ENCODE measurements at places on chromosomes 6 and 20.

DNA sequence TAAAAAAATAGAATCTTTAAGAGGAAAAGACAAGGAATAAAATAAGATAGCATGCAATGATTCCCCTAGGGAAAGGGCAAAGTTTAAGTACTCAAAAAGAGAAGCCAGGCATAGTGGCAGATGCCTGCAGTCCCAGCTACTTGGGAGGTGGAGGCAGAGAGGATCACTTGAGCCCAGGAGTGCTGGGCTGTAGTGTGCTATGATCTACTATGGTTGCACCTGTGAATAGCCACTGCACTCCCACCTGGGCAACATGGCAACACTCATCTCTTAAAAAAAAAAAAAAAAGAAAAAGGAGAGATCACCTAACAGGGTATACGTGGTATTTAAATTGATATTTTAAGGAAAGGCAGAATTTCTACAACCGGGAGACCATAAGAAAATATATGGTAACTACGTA is 16.0 kb downstream of the EPHA7 start:
- no peak for DNase-seq

DNA sequence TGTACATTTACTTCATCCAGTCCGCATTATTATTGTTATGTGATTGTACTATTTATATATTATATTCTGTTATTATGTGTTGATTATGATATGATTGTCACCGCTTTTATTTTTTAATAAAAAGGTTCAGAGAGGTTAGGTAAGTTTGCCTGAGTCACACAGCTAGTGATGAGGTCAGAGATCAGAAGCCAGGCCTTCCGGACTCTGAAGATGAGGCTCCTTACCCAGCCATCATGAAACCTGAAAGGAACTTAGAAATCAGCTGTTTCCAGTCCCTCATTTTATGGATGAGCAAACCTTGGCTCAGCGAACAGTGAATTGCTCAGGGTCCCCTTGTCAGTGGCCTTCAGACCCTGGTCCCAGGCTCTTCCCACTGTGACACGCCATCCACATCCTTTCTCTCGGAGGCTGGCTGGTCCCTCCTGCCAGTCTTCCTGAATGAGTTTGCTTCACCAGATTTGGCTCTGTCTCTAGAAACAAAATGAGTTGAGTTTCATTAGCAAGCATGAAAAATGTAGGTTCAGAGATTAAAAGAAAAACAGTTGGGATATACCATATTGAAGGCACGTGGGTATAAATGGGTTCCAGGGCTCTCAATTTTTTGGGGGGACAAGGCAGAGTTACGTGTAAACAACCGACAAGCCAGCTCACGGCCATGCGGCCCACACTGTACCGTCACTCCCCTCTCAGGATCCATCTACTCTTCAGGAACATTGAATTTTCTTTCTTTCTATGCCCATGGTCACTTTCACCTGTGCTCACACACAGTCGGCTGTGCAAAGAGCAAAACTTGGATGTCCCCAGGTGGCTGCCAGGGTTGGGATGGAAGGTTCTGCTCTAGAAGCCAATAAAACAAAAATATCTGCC is 132.9 kb downstream of the ZDHHC14 start:
- DNase-seq = no peak

GRCh38 chr20:47656318-47656717 is 129.0 kb downstream of the SULF2 start:
- no peak for DNase-seq

GRCh38 chr6:97032955-97033354 is 108.4 kb downstream of the KLHL32 start:
- no peak for DNase-seq

GRCh38 chr20:15613530-15613929 is 959.7 kb downstream of the KIF16B start:
- DNase-seq = no peak

DNA sequence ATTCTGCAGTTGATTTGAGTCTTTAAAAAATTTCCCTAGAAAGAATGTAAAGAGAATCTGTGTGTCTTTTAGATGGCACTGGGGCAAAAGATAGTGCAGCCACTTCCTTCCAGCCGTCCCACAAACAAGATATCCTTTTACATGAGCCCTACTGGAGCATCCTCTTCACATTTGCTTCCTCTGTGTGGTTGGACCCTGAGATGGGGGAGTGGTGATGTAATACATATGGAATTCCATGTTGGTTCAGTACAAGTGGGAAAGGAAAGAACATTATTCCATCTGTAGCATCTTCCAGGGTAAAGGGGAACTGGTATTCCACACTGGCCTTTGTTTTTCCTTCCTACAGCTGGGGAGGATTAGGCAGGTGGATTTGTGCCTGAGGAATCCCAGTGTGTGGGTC is 78.9 kb upstream of the ISM1 start:
- no peak for DNase-seq

GRCh38 chr20:14134004-14134403 is 138.7 kb downstream of the MACROD2 start:
- DNase-seq = no peak

GRCh38 chr6:89596484-89596883 is 42.1 kb downstream of the LYRM2 start:
- no peak for DNase-seq

DNA sequence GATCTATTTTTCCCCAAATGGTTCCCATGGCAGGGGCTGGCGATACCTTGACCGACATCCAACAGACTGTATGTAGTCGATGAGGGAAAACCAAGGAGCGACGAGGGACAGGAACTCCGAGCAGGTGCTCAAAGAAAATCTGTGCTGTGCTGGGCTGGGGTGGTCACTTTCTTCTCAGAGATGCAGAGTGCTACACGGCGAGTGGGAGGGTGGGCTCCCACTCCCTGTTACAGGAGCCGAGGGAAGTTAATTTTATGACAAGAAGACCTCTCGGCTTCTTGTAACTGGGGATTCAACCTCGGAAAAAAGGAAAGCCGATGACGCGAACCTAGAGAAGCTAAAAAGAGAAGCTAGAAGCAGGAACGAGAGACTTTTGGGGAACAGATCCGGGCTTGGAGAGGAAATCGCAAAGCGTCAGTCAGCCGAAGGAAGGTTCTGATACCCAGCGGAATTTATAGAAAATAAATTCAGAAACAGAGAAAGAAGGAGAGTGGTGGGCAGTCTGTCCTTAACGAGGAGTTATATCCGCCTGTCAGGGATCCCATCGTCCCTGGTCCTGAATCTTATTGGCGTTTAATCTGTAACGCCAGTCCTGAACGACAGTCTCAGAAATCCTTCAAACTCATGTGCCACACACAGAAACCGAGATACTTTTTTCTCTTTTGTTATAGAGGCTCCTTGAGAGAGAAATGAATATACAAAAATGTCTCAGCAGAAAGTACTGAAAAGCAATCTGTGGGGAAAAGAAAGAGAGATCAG is 84.6 kb upstream of the ZNF322 start:
- no peak for DNase-seq

DNA sequence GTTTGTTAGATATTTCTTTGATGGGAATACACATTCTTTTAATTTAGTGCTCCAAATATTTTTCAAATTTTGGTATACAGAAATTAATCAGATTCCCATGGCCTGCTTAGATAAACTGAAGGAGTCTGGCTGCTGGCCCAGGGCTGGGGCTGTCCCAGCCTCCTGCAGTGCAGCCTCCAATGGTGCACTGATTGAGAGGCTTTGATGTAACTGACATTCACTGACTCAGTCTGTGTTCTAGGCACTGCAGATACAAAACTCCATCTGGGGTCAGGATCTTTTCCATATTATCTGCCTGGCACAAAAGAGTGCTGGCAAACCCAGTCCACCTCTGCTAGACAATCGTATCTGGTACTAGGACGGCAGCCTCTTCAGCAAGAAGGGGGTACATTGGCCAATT is 64.8 kb downstream of the GRIK2 start:
- DNase-seq = no peak

DNA sequence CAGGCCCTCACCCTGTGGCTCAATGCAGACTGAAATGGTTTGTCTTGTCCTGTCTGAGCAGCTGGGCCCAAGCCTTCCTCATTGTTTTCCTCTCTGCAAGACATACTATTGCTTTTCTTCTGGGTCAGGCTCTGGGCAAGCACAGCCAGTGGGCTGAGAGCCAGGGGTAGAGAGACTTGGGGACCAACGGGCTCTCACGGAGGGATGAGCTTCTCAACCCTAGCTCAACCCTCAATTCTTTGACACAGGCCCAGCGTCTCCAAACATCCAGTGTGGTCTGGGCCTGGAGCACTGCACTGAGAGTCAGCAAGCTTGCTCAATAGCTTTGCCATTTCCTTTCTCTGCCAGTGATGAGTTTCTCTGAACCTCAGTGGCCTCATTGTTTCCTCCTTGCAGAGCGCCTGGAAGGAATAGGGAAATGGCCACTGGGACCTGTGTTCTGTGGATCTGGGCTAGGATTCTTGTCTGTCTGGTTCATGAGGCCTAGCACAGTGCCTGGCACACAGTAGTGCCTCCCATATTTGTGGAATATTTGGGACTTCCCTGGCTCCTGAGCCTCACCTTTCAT is 9.3 kb downstream of the ANGPT4 start:
- DNase-seq = no peak

DNA sequence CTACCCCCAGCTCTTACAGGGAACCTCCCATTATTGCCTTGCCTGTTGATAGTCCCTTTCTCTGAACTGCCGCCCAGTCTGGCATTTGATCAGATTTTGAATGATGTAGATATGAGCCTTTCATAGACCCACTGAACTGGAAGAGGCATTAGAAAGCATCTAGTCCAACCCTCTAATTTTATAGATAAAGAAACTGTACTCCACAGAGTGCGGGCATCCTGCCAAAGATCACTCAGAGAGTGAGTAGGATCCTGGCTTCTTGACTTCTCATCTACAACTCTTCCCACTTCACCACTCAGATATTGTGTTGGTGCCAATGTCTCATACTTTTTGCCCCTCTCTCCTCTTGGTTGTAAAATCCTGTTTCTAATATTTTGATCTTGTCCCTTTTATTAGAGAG is 179.2 kb upstream of the BMP2 start:
- DNase-seq = no peak

GRCh38 chr6:62323818-62324431 is 37.9 kb upstream of the KHDRBS2 start:
- no peak for DNase-seq

DNA sequence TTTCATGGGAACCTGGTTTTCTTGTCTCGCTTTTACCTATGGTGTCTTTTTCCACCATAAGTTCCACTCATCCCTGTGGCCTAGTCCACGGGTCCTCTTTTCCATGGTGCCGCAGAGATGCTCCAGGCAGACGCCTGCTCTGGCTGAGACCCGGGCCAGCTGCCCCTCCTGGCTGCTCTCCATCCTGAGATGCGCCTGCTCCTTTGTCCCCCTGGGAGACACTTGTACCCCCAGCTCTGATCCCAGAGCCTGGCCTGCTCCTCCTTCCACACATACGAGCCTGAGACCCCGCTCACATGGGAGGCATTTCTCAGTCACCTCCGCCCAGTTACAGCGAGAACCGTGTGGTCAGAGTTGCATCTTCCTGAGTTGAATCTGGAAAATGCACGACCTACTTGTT is 29.6 kb downstream of the RNASET2 start:
- no peak for DNase-seq

DNA sequence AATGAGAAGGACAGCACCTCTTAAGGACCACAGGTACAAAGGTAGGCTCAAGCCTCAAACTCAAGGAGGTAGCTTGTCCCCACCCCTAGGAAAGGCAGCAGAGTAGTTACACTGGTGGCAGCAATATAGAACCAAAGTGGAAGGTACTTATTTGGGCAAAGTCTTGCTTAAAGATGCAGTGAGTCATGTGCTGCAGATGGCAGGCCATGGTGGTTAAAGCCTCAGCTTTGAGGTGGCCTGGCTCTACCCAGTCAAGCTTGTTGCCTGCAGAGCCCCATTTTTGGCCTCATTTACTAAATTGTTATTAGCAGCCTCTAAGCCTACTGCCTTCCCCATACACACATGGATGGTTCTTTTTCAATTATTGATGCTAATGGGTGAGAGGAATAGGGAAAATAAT is 146.0 kb downstream of the ELOVL4 start:
- no peak for DNase-seq

DNA sequence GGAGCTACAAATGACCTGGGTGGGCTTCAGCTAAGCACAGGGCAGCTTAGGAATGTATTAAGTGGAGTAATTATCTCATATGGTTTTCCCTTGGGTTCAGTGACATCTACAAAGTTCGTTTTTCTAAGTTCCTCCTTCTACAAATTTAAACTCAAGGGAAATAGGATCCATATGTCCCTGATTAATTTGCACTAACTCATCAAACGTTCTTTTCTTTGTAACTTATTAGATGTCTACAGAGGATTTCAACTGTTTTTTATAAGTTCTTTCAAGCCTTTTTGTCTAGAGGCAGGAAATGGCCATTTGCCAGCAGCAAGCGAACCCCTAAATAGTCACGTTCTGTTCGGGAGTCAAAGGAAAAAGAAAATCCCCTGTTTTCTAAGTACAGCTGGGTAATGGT is 1060.3 kb downstream of the KIF16B start:
- DNase-seq = no peak

DNA sequence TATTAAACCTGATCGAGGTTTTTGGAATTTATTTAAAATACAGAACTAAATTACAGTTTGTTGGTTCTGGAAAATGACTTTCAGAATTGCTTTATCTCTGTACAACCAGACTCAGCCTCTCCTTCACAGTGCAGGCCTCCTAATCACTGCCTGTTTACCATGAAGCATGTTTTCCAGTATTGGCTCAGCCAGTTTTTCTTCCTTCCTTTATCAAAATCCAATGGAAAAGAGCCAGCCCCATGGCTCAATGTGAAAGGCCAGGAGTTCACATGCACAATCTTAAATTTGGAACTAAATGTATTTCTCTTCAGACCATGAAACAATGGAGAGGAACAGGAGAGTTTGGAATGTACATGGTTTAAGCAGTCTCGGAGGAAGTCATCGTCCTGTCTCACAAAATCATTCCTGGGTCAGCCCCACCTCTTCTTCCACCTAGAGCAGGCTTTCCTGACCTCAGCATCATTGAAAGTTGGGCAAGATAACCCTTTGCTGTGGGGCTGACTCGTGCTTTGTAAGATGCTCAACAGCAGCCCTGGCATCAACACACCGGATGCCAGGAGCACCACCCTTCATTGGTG is 680.9 kb upstream of the AGPAT4 start:
- DNase-seq = no peak

GRCh38 chr6:131292145-131292938 is 157.1 kb downstream of the AKAP7 start:
- DNase-seq = no peak

DNA sequence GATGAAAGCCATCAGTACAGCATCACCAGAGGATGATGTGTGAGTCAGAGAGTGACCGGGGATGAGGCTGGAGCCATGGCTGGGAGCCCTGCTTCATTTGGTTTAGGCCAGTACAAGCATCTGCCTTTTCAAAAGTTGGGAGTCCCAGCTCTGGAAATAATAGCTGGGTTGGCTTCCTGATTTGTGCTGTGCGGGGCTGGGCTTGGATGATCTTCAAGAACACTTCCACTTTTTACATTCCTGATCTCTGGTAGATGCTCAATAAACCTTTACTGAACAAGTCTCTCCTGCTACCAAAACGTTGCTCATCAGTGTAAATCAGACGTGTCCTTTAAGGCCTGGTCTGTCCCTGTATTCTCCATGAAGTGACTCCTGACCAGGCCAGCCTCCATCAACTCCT is 44.1 kb upstream of the ADGRF4 start:
- no peak for DNase-seq

DNA sequence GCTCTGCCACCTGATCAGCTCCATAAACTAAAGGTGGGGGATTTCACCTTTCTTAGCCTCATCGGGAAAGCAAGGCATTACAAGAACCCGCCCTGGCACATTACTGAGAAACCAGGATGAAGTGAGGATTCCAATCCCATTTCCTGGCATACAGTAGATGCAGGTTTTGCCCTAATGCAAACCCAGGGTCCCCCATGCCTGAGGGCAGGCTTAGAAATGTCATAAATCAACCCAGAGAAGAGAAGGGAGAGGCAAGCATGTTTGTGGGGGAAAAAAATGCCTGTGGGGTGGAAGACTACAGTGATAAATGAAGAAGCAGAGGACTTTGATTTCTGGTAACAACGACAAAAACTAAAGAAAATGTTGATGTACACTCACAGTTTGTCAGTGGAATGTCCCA is 18.0 kb upstream of the PMEPA1 start:
- no peak for DNase-seq
